Left ventricle myocardium superior (tissue), 1 donor: ENCODE measurements at places on chromosomes 2 and 18.

DNA sequence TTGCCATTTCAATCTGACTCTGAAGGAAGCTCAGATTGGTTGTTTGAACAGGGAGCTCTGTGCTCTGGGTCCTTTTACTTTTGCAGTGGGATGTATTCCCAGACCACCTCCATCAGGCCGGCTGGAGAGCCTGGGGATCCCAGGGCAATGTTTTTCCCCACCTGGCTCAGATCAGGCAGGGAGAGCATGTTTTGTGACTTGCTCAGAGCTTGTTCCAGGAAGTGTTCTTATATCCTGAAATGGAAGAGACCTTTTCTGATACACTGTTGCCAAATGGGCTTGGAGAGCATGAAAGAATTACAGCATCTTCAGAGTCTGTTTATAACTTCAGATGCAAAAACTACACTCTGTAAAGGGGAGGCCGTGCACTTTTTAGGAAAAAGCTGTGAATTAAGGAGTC, 56.0 kb downstream of the LIPG start:
- DNase-seq = no peak

DNA sequence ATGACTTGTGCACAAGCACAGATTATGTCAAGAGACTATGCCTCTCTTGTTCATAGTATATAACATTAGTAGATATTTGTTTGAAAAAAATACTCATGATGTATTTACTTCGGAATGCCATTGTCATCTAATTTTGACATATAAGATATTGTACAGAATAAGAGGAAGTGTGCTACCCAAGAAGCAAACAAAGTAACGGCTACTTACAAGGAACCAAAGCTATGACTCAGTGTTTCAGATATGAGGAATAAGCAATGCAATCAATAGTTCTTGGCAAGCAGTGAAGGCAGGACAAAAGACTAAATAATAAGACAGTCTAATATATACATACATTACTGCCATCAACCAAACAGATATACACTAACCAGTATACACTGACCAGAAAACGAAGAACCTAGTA, 256.3 kb downstream of the CCDC178 start:
- DNase-seq = no peak

- DNase-seq = no peak
These were observed 90.0 kb upstream of the ATL2 start for GRCh38 chr2:38466876-38467767.

DNA sequence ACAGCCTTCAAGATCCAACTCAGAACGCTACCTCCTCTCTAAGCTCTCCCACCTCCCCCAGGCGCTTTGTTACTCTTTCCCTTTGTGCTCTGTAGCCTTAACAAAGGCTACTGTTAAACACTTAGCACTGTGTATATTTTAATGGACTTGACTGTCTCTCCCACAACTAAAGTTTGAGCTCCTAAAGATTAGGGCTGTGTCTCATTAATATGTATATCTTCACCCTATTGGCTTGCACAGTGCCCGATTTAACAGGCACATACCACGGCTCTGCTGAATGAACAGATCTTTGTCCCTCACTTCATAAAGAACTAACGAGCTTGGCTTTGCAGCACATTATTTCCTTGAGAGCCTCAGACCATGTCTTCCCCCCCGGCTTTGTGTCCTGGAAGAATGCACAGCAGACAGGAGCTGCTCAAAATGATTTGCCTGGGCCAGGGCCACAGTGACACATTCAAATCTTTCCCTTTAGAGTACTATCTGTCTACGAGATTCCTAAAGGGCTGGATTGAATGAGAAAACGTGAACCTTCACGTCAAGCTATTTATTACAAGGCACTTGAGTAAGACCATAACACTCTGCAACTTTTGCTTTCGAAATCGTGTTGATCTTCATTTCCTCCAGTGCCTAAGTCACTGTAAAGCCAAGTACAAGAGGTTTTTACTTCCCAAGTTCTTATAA, 22.1 kb downstream of the ABHD3 start:
- no peak for DNase-seq

GRCh38 chr2:11310212-11310611, 34.2 kb downstream of the ROCK2 start:
- DNase-seq = no peak

GRCh38 chr2:188477564-188478103, 186.0 kb downstream of the GULP1 start:
- no peak for DNase-seq

- DNase-seq = no peak
These were observed 102.5 kb downstream of the BARD1 start for GRCh38 chr2:214706986-214707385.
